Stomach (tissue), 19 donors: ENCODE measurements at places on chromosomes 3 and 15. TPM values are rescaled to one million over a fixed set of nuclear protein-coding genes. Genes with fewer than 3 reads are reported as not detected.

- DNase-seq = no peak
Measured at GRCh38 chr3:21901484-21901883, 150.5 kb upstream of the ZNF385D start.

GRCh38 chr15:73806698-73807483 lies 53.7 kb upstream of the INSYN1 start:
- no peak for DNase-seq

DNA sequence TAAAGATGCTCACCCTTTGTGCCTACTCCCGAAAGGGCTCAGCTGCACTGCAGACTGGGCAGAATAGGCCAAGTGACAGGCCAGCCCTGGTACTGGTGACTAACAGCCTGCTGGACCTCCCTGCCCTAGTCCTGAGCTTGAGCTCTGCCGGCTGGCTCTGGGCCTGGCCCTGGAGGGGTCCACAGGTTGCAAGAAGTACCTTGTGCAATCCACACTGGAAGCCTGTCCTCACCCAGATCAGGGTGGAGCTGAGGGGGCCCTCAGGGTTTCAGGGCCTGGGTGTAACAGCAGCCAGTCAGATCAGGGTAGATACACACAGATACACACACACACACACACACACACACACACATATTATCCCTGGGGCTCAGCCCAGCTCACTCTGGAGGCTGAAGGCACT lies 27.3 kb upstream of the PLA2G4D start:
- DNase-seq = no peak

DNA sequence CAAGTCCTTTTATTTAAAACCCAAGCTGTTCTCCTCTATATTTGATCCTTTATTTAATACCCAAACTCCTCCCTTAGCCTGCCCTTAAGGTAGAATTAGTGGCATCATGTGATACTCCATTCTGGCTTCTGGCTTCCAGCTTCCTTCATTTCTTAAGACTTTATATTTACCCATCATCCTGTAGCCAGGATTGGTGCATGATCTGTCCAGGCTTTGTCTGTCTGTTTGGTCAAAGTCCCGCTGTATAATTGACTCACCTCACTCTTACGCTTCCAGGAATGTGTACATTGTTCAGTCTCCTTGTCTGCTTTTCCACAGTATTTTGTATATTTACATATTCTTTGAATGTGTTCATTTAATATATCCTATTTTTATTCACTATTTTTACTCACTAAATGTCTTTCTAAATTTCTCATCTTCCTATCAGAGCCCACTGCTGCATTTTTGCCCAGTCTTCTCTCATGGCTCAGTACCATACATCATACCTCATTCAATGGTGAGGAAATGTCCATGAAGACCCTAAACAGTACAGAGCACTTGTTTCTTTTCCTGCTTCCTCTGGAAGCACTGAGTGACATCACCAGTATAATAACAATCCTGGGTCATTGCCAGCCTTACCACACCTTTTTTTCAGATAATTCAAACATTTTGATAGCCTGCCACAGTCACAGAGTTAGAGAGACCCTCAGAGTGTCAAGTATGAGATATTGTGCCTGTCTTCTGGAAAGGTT lies 31.5 kb downstream of the TMEM108 start:
- DNase-seq = peak; percentile 29

Gene CFAP91
- total RNA-seq = 46.1 TPM

Gene APBA2
- 8.6 TPM for total RNA-seq

DNA sequence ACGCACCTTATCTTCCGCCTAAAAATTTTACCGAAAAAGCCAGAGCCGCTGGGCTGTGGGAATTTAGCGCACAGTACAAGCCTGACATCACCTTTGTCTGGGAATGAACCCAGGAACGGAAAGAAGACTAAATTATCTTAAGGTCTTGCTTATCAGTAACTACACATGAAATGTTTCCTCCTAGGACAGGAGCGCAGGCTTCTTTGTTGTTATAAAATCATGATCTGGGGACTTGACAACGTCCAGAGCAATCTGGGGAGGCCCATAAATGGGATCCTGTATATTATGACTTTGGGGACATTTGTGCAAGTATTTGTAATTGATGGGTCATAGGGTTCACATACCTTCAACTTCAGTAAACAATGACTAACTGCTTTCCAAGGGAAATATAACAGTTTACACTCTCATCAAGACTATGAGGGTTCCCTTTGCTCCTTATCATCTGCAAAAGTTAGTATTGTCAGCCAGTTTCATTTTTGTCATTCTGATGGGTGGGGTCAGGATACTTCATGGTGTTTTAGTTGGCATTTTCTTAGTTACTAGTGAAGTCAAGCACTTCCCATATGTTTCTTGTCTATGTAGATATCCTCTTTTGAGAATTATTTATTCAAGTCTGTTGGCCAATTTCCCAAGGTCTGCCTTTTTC lies 213.9 kb upstream of the PFN2 start:
- DNase-seq = no peak

DNA sequence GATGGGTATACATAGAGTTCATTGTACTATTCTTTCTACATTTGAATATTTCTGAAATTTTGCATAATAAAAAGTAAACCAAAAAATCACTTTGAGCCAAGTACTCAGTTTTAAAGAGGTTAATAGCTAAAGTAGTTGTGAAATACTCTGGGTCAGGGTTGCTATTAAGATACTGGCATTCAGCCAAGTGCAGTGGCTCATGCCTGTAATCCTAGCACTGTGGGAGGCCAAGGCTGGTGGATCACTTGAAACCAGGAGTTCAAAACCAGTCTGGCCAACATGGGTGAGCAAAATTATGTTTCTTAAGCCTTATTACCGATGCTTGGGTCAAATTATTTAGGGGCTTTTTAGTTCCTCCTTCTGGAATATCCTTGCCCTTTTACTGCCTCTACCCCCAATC lies 122.0 kb upstream of the MELTF start:
- peak; percentile 57 for DNase-seq

DNA sequence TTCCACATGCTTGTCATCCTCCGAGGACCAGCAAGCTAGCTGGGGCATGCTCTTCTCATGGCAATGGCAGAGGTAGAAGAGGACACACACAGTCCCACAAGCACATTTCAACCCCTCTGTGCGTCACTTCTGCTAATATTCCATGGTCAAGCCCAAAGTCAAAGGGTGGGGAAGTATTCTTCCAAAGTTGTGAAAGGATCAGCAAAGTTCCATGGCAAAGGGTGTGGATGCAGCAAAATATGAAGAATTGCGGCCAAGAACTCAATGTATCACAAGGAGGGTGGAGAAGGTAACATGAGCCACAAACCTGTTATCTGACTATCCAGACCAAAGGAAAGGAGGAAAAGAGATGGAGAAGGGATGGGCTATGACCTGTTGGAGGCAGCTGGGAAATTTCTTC lies 71.2 kb upstream of the SNRK start:
- no peak for DNase-seq

DNA sequence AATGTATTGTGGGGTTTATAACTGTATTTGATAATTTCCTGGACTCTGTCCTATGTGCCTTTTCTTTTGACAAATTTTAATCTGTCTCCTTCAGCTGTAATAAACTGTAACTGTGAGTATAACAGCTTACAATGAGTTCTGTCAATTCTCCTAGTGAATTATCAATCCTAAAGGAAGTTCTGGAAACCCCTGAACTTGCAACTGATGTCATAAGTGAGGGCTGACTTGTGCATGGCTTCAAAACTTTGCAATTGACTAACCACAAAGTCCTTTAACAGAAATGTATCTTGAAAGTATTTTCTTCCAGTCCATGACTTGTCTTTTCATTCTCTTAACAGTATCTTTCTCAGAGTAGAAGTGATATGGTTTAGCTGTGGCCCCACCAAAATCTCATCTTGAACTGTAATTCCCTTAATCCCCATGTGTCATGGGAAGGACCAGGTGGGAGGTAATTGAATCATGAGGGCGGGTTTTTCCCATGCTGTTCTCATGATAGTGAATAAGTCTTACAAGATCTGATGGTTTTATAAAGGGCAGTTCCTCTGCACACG lies 108.3 kb downstream of the TFDP2 start:
- no peak for DNase-seq

DNA sequence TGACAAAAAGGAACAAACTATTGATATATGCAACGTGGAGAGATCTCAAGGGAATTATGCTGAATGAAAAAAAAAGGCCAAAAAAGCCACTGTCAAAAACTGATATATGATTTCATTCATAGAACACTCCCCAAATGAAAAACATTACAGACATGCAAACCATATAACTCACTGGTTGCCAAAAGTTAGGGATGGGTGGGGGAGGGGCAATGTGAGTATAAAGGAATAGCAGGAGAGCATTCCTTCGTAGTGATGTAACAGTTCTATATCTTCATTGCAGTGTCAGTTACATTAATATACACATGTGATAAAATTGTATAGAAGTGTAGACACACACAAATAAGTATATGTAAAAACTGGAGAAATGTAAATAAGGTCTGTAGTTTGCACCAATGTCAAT lies 12.2 kb downstream of the GBE1 start:
- DNase-seq = no peak

GRCh38 chr15:29563112-29563511 lies 259.2 kb downstream of the TJP1 start:
- no peak for DNase-seq

GRCh38 chr3:53144446-53144845 lies 14.2 kb upstream of the RFT1 start:
- DNase-seq = no peak

- no peak for DNase-seq
Measured at GRCh38 chr3:99601515-99601914, 36.9 kb upstream of the COL8A1 start.

Gene TGM5
- total RNA-seq = not detected

GRCh38 chr3:17874636-17875035 lies 132.2 kb upstream of the TBC1D5 start:
- no peak for DNase-seq

Gene FANCD2OS
- not detected for total RNA-seq

Gene SLTM
- total RNA-seq = 291 TPM

GRCh38 chr15:79475306-79475705 lies 43.2 kb downstream of the MINAR1 start:
- no peak for DNase-seq

- DNase-seq = no peak
Measured at GRCh38 chr3:179970746-179971145, 66.0 kb downstream of the PEX5L start.

Gene LRRC34
- 4.2 TPM for total RNA-seq

Gene TNFAIP8L3
- total RNA-seq = 0.58 TPM

- peak; percentile 79 for DNase-seq
Measured at GRCh38 chr15:31235311-31236183, 91.1 kb upstream of the KLF13 start.

Gene RETNLB
- total RNA-seq = not detected

- DNase-seq = peak; percentile 68
Measured at GRCh38 chr3:125148836-125149235, 63.7 kb downstream of the SLC12A8 start.

GRCh38 chr3:191120447-191121298 lies 78.4 kb upstream of the OSTN start:
- no peak for DNase-seq

GRCh38 chr3:54321520-54321919 lies 199.2 kb downstream of the CACNA2D3 start:
- DNase-seq = peak; percentile 46

Gene ABHD10
- total RNA-seq = 11.6 TPM

Gene CCDC13
- total RNA-seq = 0.58 TPM

Gene DCP1A
- total RNA-seq = 14.6 TPM

GRCh38 chr3:39130693-39131265 lies 22.6 kb downstream of the CSRNP1 start:
- DNase-seq = peak; percentile 49

- DNase-seq = no peak
Measured at GRCh38 chr3:187031934-187032333, 101.6 kb downstream of the ST6GAL1 start.

DNA sequence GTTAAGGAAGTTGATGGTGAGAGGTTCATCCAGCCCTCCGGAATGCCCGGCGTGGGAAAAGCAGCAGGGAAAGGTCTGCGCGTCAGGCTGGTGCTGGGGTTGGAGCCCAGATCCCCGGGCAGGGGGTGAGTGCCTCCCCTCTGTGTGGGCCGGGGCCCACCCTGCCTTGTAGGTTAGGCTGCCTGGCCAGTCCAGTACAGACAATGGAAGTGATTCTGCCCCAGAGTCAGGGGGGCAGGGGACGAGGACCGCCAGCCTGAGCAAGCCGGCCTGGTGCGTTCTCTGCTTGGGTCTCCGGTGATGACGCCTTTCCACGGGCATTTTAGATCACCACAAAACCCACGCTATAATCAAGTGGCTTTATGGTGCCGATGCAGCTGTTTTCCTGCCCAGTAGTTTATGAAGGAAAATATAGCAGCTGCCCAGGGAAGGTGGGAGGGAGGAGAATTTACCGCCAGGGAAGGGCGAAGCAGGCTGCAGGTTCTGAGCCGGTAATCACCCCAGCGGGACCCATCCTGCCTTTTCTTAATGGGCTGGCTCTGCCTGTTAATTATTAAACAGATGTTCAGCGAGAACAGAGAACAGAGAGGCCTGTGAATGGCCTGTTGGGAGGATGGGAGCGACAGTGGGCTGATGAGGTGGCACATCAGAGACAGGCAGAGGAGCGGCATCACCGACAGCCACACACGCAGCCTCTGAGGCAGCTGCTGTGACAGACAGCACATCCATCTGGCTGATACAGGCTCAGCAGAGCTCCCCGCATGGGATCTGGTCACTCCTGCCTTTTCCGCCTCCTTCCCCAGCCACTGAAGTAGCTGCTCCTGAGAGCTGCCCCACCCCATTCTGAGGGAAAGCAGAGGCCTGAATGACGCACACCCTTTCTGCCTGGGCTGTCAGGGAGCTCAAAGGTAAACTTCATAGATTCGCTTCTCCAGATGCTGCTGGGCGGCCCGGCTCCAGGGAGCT lies 35.2 kb downstream of the BDH1 start:
- DNase-seq = peak; percentile 78

Gene BTLA
- not detected for total RNA-seq

Gene MELTF
- total RNA-seq = 3.8 TPM

- no peak for DNase-seq
Measured at GRCh38 chr3:39753391-39753790, 56.0 kb upstream of the MYRIP start.

Gene DPPA2
- not detected for total RNA-seq

DNA sequence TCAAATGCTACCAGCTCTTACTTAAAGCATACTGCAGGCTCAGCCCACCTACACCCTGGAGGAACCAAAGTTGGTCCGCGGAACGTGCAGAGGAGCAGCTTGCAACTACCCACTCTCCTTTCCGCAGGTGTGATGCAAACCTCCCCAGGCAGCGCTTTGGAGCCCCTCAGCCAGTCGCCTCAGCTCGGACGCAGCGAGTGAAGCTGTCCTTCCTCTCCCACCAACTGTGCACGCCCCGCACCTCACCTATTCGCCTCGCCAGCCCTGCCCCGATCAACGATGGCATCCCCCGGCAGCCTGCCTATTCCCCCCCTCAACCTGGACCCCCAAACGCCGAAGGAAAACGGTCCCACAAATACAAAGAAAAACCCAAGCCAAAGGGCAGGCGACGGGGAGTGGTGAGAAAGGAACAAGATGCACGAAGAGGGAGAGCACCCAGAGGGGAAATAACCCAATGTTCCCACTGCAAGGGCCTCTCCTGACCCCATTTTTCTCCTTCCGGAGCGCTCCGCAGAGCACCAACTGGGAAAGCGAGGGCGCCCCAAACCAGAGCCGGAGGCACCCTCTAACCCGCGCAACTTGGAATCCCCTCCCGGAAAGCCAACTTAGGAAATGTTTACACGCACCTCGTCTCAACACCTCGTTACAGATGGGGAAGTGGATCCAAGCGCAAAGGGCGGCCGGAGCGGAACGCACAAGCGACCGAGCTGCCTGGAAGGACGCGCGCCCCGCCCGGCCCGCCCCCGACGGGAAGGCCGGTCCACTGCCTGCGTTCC lies 665 bp downstream of the GLB1 start:
- peak; percentile 57 for DNase-seq

Gene ZNF660
- total RNA-seq = not detected
